ENCODE measurements at places on chromosomes 1 and 21.

- no peak for DNase-seq
These were observed 82.9 kb downstream of the SLC25A24 start for GRCh38 chr1:108117237-108117636.

GRCh38 chr1:242787968-242788367 lies 263.5 kb upstream of the PLD5 start:
- DNase-seq: no peak

- no peak for DNase-seq
These were observed 318 bp downstream of the ALDH4A1 start for GRCh38 chr1:18901952-18902522.

GRCh38 chr1:223792046-223792445 lies 53.7 kb downstream of the TP53BP2 start:
- DNase-seq: no peak

GRCh38 chr1:61636814-61637213 lies 88.1 kb downstream of the TM2D1 start:
- no peak for DNase-seq

DNA sequence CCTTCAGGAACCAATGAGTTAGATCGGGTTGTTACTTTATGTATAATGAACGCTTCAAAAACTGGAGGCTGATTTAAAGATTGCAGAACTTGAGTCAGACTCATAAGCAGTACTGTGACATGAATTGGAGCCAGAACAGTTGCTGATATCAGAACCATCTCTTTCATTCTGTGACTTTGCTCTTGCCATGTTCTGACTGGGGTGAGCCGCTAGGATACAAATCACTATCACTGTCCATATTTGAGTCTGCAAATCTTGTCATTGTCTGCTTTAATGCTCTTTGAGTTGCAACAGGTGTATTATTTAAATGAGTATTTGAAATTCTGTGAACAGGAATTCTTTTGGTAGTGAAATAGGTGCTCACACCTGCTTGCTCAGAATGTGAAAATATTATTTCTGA lies 52.5 kb downstream of the LRIG2 start:
- no peak for DNase-seq

- no peak for DNase-seq
These were observed 9.1 kb downstream of the GBP7 start for GRCh38 chr1:89166705-89167104.

DNA sequence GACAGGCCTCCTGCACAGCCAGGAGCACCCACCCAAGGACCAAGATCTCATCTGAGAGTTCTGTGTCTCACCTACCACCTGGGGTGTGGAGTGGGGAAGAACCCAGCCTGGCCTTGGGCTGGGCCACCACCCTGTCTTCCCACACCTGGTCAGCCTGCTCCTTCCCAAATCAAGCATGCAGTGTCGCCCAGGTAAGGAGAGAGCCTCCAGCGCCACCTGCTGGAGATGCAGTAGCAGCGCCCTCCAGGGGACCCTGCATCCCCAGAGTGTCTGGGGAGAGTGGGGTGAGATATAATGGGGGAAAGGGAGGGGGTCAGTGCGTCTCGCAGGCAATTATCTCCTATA lies 32.3 kb downstream of the KIAA2013 start:
- DNase-seq: peak; percentile 54

- DNase-seq: no peak
These were observed 10.8 kb upstream of the ASCL5 start for GRCh38 chr1:201137579-201138310.

- DNase-seq: no peak
These were observed 147.3 kb downstream of the TLR5 start for GRCh38 chr1:222995620-222996309.

GRCh38 chr1:36442337-36442736 lies 7.9 kb downstream of the OSCP1 start:
- DNase-seq: no peak

GRCh38 chr1:18734461-18735223 lies 104.0 kb downstream of the PAX7 start:
- DNase-seq: no peak

DNA sequence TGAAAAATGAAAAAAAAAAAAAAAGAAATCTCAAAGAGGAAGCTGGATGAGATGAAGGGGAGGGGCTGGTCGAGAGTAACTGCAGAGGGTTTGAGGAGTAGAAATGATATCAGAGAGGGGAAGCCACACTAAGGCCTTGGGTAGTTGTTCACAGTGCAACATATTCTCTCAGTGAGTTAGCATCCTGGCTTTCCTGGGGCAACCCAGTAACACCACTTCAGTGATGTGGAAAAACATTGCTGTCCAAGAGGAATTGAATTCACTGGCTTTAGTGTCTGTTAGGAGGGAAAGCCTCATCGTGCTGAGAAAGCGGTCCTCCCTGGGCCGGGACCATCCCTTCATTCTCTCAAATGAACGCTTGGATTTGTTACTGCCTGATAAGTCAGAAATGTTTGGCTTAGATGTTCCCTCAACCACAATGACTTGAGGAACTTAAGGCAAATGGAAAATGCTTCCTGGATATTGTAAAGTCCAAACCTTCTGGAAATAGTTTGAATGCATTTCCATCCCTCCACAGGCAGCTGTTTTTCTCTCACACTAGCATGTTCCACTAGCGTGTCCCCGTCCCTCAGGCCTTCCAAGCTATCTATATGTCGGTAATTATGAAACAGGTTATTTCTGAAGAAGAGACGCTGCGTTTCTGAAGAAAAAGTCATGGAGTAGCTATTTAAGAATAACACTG lies 12.2 kb downstream of the TGFB2 start:
- no peak for DNase-seq

DNA sequence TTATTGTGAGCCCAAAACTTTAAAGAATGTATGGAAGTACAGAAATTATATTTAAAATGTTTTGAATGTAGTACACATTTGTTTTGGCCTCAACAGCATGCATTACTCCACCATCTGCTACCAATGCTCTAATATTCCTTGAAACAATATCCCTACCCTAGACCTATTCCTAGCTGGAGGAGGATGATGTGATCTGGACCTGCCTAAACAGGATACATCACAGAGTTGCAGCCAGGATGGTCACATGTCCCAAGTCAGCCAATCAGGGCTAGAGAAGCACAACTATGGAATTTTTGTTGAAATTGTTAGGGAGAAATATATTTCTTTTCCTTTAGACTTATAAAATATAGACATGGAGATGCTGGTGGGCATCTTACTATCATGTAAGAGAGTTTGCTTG lies 623.3 kb upstream of the NR5A2 start:
- no peak for DNase-seq

- no peak for DNase-seq
These were observed 145.3 kb upstream of the RRP15 start for GRCh38 chr1:218139761-218140160.

- no peak for DNase-seq
These were observed 110.8 kb upstream of the HOOK1 start for GRCh38 chr1:59703918-59704378.

- DNase-seq: no peak
These were observed 52.2 kb upstream of the ROR1 start for GRCh38 chr1:63721531-63722189.

GRCh38 chr1:190001187-190001586 lies 476.5 kb downstream of the BRINP3 start:
- DNase-seq: no peak

DNA sequence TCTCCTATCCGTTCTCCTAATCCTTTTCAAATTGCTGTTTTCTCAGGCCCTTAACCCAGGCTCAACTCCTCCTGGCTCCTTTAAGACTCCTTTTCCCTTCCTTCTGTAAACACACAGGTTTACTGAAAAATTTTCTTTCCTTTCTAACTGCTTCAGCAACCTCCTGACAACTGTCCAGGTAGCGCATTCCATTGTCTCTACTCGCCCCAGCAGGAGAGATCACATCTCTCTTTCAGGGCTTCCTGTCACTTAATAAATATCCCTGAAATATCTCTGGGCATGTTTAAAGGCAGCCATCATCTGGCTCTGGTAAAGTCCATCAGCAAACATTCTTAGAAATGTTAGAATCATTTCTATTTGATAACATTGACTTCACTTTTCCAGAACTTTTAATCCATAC lies 211.2 kb upstream of the PTBP2 start:
- no peak for DNase-seq

- peak; percentile 73 for DNase-seq
These were observed at the start of gene TSPAN2 for GRCh38 chr1:115089420-115090185. Gene TSPAN2 (minus strand): TSS chr1:115089503. CDS start chr1:115089432, 71 bp downstream.

GRCh38 chr21:46636550-46637285 lies 1.2 kb downstream of the PRMT2 start:
- no peak for DNase-seq

DNA sequence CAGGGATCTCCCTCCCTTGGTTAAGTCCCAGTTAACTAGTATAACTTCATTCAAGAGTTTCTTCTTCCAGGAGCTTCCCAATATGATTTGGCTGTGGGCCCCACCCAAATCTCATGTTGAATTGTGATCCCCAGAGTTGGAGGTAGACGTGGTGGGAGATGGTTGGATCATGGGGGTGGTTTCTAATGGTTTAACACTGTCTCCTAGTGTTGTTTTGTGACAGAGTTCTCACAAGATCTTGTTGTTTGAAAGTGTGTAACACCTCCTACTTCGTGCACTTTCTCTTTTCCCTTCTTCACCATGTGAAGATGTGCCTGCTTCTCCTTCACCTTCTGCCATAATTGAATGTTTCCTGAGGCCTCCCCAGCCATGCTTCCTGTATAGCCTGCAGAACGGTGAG lies 251.8 kb upstream of the FGGY start:
- no peak for DNase-seq

GRCh38 chr1:209875515-209875914 lies 47.7 kb downstream of the UTP25 start:
- DNase-seq: no peak

DNA sequence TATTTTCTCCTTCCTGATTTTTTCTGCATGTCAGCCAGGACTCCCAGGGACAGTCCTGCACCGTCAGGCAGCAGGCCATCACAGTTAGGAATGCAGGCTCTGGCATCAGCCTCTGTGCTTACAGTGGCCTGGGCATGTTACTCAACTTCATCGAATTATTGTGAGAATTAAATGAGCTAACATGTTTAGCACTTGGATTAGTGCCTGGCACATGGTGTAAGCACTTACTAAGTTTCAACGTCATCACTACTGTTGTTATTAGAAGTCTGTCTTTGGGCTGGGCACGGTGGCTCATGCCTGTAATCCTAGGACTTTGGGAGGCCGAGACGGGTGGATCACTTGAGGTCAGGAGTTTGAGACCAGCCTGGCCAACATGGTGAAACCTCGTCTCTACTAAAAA lies 45.1 kb downstream of the SCCPDH start:
- no peak for DNase-seq

DNA sequence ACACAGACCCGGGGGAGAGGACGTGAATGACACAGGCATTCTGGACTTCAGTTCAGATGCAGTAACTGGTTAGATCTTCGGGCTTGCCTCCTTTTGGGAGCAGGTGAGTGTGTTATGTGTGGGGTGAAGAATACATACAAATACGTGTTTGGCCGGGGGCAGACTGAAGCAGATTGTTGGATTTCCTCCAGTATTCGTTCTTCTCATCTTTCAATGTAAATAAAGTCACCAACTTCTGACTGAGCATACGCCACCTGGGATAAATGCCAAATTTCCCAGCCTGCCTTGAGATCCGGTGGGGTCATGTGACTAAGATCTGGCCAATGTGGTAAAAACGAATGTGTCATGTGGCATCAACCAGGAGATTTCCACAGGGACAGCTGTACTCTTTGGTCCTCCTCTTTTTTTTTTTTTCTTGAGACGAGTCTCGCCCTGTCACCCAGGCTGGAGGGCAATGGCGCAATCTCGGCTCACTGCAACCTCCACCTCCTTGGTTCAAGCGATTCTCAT lies 189.8 kb downstream of the RGS7 start:
- no peak for DNase-seq

- DNase-seq: no peak
These were observed 90.6 kb downstream of the GLUL start for GRCh38 chr1:182301026-182301436.

- DNase-seq: no peak
These were observed 113.5 kb downstream of the OMA1 start for GRCh38 chr1:58432851-58433668.

DNA sequence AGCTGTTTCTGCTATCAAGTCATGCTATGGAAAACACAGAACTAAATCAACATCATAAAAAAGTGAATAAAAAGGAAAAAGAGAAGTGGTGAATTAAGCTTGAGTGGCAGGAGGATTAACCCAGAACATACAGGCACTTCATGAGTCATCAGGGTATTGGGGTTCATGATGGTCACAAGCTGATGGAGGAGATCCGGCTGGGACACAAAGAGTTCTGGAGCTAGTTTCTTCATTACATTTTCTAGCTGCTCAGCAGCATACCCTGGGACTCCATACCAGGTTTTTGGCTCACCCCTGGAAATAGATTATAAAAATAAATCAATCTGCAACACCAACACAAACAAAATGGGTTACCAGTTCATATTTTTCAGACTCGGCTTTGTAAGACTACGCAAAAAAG lies 42.5 kb upstream of the SYT2 start:
- no peak for DNase-seq

- peak; percentile 67 for DNase-seq
These were observed 1.8 kb upstream of the LIN9 start for GRCh38 chr1:226310637-226311195.

GRCh38 chr1:116916533-116917445 lies 7.1 kb downstream of the PTGFRN start:
- no peak for DNase-seq

- peak; percentile 3 for DNase-seq
These were observed 2.8 kb upstream of the ADORA1 start for GRCh38 chr1:203124546-203125317.

GRCh38 chr1:108830119-108831008 lies 26.5 kb downstream of the AKNAD1 start:
- DNase-seq: no peak

DNA sequence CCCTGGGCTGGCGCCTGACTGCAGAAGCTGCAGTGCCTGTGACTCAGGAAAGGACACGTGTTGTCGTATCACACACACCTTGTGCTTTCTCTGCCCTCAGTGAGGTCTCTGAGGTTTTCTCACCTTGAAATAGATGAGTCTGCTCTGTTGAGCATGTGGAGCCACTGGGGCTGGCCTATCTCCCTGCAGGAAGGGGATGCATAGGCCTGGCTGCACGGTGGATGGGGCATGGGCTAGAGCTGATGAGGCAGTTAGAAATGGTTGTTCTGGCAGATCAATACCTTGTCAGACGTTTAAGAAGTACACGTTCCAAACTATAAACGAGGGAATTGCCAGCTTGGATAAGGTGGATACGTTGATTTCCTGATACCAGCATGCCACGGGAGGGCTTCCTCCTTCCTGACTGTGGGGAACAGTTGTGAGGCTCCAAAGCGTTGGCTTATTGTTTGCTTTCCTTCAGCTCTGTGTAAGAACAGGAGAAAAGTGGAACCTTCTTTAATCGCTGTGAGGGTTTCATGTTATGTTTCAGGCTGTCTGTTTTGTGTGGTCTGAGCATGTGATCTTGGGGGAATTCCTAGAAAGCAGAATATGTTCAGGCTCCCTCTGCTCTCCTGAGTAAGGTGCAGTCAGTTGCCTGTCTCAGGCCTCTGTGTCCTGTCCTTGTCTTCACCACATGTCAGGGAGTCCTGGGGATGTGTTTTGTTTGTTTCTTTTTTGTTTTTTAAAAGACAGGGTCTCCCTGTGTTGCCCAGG lies 44.8 kb downstream of the PCNT start:
- DNase-seq: no peak

All from D721Med (cell line).